Activated CD8-positive, alpha-beta T cell treated with anti-CD3 and anti-CD28 coated beads for 36 hours (primary cell): ENCODE measurements at places on chromosomes 7 and 10. TPM values are rescaled to one million over a fixed set of nuclear protein-coding genes. Genes with fewer than 3 reads are reported as not detected.
A peak's percentile ranks its signal among the peaks of the same experiment; 100 is the strongest.

DNA sequence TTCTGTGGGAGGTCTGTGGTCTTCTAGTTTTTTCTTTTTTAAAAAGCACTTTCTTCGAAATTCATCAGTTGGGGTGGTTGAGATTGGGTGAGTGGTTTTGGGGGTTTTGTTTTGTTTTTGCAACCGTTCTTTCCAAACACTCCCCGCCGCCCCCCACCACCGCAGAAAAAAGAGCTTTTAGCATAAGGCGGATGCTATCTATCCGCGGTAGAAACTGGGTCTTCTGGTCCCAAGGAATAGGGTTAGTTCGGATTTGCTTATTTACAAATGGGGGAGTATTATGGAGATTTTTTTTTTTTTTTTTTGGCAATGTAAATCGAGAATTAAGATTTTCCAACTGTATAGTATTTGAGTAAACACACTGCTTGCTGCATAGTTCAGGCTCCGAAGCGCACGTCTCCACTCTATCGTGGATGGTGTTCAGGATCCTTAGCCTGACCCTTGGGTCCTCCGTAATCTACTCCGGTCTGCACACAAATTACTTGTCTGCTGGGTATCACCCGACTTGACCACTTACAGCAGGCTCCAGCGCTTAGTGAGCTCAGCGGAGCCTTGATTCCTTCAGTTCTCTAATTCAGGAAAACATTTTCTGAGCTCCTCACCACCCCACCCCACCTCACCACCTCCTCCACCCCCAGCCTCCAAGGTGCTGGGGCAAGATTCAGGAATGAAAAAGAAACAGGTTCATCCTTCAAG, 757 bp upstream of the NRCAM start:
- H3K27ac ChIP-seq, result no peak overlapping the region
- peak; percentile 45 for DNase-seq
- peaks cover 20% of the 10 kb centered on the region for H3K27me3 ChIP-seq
- H3K36me3 ChIP-seq, result no peaks in the 10 kb centered on the region
- H3K4me1 ChIP-seq, result peaks cover 33% of the 10 kb centered on the region

- no peak overlapping the region for H3K27ac ChIP-seq
- no peaks in the 10 kb centered on the region for H3K36me3 ChIP-seq
Measured at GRCh38 chr10:90652519-90652918, 205.3 kb downstream of the HTR7 start.

Gene POLR2J2
- 13.2 TPM for total RNA-seq

Gene PON1
- not detected for total RNA-seq

DNA sequence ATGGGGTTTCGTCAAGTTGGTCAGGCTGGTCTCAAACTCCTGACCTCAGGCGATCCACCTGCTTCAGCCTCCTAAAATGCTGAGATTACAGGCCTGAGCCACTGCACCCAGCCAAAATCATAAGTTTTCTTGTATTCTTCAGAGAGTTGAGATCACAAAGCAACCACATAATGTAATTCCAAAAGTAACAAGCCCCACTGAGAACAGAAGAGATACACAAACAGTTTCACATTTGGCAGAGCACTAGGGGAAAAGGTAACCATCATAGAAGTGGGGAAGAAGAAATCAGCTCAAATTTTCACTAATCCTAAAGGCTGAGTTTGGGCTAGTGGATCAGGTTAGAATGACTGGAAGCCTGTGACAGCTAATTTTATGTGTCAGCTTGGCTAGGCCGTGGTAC, 5.4 kb upstream of the CEP41 start:
- H3K4me3 ChIP-seq, result no peak overlapping the region
- DNase-seq, result no peak
- H3K36me3 ChIP-seq, result peaks cover 2% of the 10 kb centered on the region
- no peaks in the 10 kb centered on the region for H3K27me3 ChIP-seq
- H3K27ac ChIP-seq, result no peak overlapping the region
- peaks cover 24% of the 10 kb centered on the region for H3K4me1 ChIP-seq

Gene TAS2R16
- total RNA-seq, result not detected

- H3K4me1 ChIP-seq, result no peaks in the 10 kb centered on the region
- no peak for DNase-seq
- no peaks in the 10 kb centered on the region for H3K36me3 ChIP-seq
- H3K4me3 ChIP-seq, result no peak overlapping the region
- no peak overlapping the region for H3K27ac ChIP-seq
Measured at GRCh38 chr7:84524714-84525694, 330.4 kb upstream of the SEMA3A start.
